ENCODE measurements at places on chromosomes 3 and 15.
A peak's percentile ranks its signal among the peaks of the same experiment; 100 is the strongest.

DNA sequence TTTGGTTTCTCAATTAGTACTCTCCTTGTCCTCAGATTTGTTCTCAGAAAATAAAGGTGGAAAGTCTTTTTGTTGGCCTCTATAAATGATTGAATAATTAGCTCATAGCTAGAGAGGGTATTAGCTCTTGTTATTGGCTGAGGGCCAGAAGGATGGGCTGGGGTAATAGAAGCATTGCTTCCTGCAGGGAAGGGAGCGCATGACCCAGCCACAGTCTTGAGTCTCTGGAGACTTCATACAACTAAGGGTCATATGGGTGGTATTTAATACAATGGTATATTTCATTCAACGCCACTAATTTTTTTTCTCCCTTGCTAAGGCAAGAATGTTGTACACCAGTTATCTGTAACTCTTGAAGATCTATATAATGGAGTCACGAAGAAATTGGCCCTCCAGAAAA lies 8.4 kb downstream of the DNAJA4 start:
- peak; percentile 17 for DNase-seq

DNA sequence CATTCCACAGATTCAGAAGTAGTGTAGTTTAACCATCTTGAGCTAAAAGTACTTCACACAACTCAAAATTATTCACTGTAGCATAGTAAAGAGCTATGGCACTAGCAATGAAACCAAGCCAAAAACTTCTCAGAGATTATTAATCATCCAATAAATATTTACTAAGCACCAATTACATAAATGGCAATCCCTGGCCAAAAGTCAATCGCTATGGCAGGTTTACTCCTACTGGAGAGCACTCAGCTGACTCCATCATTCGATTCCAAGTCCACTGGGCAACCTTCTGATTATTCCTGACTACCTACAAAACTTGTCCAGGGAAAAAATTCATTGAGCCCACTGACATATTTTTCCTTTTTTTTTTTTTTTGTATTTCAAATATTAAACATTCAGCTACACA lies 23.9 kb downstream of the ATP13A3 start:
- no peak for DNase-seq

GRCh38 chr3:88090681-88091080 lies 31.6 kb downstream of the ZNF654 start:
- no peak for DNase-seq

DNA sequence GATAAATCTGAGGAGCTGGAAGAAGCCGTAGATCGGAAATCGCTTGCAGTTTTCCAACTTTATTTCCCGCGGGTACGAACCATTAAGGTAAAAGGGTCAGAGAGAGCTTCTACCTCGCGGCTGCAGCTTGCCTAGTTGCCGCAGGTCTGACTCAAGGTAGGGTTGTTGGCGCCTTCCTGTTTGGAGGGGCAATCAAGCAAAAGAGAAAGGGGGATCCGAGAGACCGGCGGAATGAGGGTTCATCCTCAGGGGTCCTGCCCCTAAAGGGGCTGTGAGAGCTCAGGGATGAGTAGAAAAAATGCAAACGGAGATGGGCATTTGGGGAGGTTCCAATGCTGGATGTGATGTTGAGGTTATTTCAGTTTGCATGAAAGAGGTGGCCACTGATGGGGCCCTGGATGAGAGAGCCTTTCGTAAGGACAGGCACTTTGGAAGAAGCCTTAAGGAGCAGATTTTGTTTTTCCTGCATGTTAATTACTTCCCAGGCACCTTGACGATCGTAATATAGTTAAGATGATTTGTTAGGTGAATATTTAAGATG lies 265.4 kb downstream of the CGGBP1 start:
- no peak for DNase-seq

DNA sequence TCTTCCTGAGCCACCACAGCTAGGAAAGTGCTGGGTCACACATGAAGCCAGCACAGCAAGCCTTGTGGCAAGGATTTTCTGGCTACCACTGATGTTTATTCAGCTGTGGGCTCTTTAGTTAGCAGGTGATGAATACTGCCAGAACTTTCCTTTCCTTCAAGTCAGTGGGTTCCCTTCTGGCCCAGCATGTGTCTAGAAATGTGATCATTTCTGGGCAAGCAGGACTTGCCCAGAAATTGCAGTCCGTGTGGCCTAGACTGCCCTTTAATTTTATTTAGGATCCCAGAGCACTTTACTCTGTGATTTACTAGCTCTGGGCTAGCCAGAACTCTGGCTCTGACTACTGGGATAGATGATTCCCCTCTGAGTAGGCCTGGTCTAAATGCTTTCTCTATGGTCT lies 397.5 kb downstream of the ZIC4 start:
- no peak for DNase-seq

- DNase-seq: peak; percentile 93
These were observed 32.1 kb downstream of the FAM174B start for GRCh38 chr15:92623435-92623834.

DNA sequence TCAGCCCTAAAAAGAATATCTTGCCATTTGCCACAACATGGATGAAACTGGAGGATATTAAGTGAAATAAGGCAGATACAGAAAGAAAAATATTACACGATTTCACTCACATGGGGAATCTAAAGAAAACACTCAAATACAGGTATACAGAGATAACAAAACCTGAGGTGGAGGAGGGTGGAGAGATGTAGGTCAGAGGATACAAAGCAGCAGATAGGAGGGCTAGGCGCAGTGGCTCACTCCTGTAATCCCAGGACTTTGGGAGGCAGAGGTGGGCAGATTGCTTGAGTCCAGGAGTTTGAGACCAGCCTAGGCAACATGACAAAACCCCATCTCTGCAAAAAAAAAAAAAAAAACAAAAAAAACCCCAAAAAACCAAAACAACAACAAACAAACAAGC lies 23.2 kb upstream of the SRPRB start:
- DNase-seq: no peak

GRCh38 chr3:160376681-160377080 lies 22.3 kb downstream of the IFT80 start:
- peak; percentile 44 for DNase-seq

DNA sequence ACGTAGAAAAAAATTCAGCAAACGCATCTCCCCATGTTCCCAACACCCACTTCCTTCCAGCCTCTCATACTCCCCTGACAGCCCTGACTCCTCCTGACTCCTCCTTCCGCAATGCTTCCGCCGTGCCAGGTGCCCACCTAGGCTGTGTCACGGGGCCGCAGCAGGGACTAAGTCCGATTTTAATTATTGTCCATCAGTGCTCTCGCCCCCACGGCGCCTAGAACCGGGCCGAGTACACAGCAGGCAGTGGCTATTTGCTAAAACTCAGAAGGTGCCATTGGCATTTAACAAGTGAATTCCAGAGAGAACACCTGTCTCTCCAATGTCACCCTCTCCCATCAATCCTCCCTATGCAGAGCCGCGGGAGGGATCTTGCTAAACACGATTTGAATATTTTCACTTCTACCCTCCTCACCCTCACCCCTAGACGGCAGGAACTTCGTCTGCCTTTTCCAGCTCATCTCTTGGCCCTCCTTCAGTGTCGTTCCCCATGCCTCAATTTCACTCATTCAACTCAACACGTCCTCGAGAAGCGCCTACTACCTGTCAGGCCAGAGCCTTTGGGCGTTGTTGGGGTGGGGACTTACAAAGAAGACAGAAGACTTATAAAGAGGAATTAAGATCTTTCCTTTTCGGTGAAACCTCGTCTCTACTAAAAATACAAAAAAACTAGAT lies 11.5 kb upstream of the SHF start:
- DNase-seq: no peak

DNA sequence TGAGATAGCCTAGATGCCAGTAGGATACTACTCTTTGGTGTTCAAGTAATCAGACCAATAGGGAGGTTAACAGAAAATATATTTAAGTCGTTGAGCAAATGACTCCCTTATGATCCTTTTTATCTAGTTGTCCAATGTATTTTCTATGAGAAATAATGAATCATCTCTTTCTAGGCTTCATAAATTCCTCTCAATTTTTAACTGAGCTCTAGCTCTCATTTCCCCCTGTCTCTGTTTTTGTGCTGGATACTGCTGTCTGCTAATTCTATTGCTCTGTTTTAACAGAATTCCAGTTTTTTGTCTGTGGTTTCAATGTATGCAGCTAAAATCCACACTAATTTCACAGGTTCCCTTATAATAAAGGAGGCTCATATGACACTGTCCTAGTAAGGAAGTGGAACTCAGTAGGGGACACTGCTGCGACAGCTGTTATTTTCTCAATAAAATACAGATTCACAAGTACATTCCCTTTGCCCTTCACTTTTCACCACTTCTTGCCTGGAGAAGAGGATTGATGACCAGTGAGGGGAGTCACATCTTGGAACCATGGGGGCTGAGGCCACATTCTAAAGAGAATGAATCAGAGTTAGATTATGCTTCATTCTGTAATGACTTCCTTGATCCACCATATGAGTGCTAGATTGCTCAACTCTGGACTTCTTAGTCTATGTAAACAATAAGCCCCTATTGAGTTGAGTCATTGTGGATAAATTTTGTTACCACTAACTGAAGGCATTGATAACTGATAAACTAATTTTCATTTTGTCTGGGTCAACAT lies 558.7 kb upstream of the KCNMB2 start:
- no peak for DNase-seq

DNA sequence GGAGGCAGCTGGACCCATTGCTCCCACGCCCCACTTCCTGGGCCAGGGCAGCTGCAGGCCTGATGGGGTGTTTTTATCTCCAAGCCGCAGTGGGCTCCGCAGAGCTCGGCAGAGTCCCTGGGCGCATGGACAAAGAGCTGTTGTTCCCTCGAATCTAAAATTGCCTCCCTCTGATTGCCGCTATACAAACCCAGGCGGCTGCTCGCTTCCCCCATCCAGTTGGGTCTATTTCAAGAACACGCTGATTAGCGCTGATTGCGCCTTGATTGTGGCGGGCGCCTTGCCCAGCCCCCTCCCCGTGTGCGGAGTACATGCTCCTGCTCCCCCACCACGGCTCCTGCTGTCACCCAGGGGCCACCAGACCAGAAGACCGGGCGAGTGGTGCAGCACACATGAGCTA lies 43.4 kb upstream of the SLC6A1 start:
- no peak for DNase-seq

DNA sequence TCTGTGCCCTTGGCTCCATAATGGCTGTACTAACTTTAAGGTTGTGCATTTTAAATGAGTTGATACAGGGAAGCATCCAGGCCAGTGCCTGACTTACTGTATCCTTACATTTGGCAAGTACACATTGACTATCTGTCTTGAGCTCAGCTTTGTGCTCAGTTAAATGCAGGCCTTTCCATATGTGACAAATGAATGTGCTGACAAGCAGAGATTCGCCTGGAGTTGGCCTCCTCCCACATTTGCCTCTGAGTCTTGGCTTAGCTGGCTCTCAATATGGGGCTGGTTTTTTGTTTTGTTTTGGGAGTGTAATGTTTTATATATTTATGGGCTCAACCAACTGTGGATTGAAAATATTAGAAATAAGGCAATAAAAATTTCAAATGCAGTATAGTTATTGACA lies 29.7 kb downstream of the TRIM71 start:
- DNase-seq: no peak

- DNase-seq: no peak
These were observed 29.5 kb downstream of the TBC1D2B start for GRCh38 chr15:78047761-78048627.

- no peak for DNase-seq
These were observed 66.7 kb downstream of the MYLK start for GRCh38 chr3:123817413-123817812.

- DNase-seq: no peak
These were observed 758.0 kb downstream of the NTRK3 start for GRCh38 chr15:87498560-87498959.

DNA sequence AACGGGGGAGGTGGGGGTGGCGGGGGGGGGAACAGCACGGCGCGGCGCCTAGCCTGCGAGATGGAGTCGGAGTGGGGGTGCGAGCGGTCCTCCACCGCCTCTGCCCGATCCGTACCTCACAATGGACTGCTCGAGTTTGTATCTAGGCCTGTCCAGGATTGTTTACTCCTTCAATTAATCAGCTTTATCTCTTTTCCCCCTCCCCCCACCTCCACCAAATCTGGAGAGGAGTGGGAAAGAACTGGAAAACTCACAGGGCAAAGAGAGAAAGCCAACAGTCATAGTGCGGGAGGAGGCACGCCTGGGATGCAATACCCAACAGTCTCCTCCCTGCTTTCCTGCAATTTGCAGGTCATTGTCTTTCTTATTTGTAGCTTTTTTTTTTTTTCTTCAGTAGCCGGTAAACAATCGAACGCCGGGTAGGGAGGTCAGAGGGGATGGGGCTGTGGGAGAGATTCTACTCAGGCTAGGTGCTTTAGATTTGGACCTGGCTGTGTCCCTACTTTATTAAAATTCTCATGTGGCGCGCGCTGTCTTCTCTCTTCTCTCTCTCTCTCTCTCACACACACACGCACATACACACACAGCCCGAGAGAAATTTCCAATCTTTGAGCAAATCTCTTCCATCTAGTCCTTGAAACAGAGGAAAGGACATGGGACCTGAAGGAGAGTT lies 6.9 kb upstream of the MEIS2 start:
- DNase-seq: no peak

DNA sequence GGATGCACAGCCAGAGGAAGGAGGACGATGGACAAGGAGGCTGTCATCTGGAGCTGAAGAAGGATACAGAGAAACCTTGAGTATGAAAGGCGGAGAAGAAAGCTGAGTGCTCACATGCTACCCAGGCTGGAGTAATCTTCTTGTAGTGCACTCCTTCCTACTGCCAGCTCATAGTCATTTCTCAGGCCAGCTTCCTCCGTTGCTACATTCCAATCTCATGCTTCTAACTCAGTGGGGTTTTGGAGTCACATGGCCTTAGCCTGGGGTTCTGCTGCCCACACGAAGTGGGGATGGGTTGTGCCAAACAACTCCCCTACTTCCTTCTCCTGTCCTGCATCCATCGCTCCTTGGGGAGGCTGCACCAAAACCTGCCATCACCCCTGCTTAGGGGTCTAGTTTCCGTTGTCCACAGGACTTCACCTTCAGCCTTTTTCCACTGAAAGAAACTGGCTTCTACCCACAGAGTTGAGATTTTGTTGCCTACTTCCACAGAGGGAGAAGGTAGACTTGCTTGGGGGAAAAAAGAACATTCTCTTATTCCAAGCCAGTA lies 239.9 kb downstream of the EPHB1 start:
- DNase-seq: no peak

- DNase-seq: no peak
These were observed 98.5 kb upstream of the MYO5C start for GRCh38 chr15:52394118-52394517.

DNA sequence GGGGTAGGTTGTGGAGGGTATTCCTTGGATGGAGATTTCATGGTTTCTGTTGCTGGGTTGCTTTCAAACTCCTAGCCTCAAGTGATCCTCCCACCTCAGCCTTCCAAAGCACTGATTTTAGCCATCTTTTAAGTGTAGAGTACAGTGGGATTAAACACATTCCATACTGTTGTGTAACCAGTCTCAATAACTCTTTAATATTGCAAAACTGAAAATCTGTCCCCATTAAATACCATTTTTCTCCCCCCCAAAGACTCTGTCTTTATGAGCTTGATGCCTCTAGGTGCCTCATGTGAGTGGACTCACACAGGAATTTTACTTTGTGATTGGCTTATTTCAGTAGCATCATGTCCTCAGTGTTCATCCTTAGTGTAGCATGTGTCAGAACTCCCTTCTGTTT lies 74.7 kb upstream of the ATP10A start:
- DNase-seq: no peak

- no peak for DNase-seq
These were observed 14.5 kb downstream of the TAGLN3 start for GRCh38 chr3:112013058-112013783.
